Fibroblast of skin of right biceps (primary cell): ENCODE measurements at places on chromosomes 3 and 15.

GRCh38 chr15:41207687-41208448 is 22.7 kb downstream of the EXD1 start:
- peak; percentile 23 for DNase-seq

- no peak for DNase-seq
Measured at GRCh38 chr15:42409011-42409410, 49.7 kb downstream of the CAPN3 start.

DNA sequence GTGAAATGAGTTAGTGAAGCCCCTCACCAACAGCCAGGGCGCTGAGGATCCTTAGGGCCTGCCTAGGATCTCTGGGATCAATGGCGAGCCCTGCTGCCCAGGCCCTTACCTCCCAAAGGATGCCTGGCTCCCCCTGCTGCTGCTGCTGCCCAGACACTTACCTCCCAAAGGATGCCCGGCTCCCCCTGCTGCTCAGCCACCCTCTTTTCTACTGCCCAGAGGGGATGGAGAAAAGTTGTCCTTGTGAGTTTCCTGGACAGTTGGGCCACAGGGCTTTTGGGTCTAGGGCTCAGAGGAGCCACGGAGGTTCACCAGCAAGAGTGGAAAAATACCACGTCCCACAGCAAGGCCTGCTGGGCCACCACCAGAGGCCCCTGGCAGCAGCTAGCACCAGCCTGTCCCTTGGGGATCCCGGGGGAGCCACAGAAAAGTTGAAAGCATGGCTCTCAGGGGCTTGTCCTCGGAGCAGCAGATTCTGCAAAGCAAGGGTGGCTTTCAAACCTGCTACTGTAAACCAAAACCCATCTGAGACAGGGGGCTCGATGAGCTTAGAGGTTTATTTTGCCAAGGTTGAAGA is 59.4 kb downstream of the SLC6A6 start:
- peak; percentile 67 for DNase-seq

DNA sequence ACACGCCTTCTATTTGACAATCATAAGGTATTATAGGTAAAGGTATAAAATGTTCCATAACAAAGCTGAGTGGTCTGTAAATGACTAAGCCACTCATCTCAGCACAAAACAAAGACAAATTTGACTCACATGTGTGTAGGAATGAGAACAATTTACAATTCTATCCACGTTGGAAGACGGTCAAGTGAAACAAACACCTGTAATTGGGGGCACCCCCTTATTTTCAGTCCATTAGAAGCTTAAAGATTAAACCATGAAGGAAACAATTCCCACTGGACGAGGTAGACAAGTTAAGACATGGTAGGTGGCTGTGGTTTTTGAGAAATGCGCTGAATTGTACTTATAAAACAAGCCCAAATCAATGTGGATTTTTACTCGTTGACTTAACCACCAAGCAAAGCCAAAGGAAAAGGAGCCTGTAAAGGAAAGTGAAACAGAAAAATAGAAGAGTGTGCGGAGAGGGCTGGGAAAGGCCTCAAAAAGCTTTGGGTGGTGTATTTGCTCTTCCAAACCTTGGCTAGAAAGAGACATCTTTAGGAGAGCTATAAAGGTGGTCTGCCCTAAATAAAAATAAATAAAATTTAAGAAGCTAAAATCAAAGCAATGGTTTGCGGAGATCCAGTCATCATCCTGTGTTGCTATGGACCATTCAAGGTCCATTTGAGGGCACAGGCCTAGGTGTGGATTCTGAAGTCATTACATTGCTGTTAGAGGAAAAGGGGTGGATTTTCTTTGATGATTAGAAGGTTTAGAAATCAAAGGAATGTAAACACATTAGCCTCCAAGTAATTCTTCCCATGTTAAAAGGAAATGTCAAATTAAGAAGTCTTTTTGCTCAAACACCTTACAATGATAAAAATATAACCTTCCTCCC is 135.0 kb downstream of the TFG start:
- no peak for DNase-seq

DNA sequence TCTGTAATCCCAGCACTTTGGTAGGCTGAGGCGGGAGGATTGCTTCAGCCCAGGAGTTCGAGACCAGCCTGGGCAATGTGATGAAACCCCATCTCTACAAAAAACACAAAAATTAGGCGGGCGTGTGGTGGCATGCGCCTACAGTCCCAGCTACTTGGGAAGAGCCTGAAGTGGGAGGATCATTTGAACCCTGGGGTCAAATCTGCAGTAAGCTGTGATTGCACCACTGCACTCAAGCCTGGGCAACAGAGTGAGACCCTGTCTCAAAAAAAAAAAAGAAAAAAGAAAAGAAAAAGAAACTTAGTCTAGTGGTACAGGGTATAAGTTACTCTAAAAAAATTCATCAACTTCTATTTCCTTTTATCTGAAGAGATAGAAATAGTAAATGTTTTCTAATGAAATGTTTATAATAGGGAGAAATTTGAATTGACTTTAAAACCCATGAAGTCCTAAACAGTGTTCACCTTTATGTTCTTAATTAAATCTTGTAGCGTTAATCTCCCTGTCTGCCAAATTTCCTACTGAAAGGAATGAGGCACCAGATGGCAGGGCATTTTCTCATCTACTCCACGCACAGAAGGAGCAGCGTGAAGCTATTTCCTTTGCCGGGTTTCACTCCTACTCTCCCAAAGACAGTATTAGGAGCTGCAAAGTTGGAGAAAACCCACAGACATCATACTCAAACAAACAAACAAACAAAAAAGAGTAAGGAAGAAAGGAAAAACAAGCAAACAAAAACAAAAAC is 1.9 kb downstream of the PCLAF start:
- DNase-seq, result peak; percentile 11

- DNase-seq, result peak; percentile 68
Measured at GRCh38 chr3:38354588-38355330, 8.2 kb downstream of the XYLB start.

GRCh38 chr3:127090218-127091160 is 102.4 kb upstream of the PRR23E start:
- DNase-seq, result no peak

GRCh38 chr15:58597943-58598828 is 151.3 kb downstream of the ADAM10 start:
- DNase-seq, result no peak

GRCh38 chr15:76321171-76321570 is 9.9 kb upstream of the ETFA start:
- no peak for DNase-seq

DNA sequence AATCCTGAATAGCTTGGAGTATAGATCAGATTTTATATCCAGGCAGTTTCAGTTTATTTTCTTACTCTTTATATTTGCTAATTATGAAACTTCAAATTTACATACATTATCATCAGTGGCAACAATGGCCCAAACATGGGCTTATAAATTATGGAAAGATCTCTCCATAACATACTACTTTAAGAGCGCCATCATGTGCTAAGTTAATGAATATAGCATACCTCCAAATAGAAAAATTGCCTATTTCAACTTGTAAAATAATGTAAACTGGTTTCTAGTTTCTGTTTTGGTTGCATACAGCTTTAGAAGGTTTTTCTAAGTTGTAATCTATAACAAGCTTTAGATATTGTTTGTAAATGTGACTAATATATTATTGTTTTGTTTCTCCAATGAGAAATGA is 531.3 kb upstream of the UBE2E2 start:
- DNase-seq, result no peak

DNA sequence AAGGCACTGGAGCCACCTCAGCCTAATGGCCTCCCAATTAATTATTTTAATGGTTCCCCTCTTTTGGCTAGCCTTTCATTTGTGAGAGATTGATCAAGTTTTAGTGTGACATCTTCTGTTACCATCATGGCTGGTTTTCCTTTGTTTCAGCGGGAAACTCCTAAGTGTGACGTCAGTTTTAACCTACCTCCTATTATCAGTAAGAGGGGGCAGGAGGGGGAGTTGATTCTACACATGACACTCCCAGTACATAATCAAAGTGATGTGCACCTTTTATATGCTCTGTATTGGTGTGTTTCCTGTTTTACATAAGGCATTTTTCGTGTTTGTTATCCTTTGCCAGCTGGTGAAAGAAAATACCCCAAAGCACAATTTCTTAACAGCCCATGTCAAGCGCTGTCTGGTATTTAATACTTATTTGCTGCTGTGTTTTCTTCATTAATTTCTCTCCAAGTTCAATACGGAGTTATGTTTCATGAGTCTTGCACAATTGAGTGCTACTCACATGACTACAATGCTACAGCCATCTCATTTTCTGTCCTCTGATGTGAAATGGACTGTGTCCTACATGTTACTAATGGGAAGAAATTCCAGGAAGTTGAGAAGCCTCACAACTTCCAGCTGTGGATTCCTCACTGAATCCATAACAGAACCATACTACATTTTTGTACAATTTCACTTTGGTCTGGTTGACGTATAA is 52.2 kb upstream of the POLR2M start:
- peak; percentile 75 for DNase-seq

- no peak for DNase-seq
Measured at GRCh38 chr3:138600100-138600745, 6.2 kb upstream of the CEP70 start.

DNA sequence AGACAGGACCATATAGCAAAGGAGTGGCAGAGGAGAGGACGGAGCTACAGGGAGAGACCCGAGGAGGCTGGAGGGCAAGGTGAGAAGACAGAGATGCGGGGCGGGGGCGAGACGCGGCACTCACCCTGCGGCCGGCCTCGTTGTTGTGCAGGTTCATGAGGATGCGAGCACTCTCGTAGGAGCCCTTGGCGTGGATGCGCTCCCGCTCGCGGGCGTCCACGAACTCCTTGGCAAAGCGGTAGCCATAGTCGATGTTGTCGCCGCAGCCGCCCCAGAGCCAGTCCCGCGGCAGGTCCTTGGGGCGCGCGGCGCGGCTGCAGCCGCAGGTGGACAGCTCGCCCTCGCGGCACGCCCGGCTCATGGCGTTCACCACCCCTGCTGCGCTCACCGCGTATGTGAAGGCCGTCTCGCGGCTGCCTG is 12.9 kb downstream of the WNT5A start:
- DNase-seq, result no peak

DNA sequence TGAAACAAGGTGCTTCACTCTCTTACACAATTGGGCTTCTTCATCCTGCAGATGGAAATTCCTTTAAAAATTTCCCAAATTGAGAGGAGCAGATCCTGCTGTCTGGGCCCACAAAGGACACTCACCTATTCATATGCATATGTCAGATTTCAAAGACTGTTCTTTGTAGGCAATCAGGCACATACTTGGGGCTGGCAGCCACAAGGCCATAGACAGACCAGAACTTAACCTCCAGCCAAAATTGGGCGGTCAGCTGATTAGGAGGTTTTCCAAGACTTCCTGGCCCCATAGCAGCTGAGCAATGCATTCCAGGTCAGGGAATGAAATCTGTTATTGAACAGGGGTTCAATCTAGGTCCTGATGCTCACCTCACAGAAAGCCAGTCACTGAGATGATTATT is 15.0 kb upstream of the HPS3 start:
- DNase-seq, result no peak

DNA sequence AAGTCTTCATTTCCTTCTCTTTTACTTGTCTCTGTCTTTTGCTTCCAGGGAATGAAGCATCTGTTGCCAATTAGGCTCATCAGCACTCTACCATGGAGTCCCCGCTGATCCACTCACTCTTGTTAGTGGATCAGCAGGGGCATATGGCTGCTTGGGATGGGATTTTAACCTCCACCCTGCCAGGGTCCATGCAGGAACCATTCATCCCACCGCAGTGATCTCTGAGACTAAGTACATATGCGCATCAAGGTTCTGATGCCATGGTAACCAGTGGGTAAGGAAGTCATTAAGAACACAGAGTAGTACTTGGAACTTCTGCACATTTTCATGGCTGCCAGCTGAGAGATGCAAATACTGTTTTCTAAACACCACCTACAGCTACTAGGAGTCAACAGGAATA is 374.0 kb upstream of the ALCAM start:
- DNase-seq, result peak; percentile 5

DNA sequence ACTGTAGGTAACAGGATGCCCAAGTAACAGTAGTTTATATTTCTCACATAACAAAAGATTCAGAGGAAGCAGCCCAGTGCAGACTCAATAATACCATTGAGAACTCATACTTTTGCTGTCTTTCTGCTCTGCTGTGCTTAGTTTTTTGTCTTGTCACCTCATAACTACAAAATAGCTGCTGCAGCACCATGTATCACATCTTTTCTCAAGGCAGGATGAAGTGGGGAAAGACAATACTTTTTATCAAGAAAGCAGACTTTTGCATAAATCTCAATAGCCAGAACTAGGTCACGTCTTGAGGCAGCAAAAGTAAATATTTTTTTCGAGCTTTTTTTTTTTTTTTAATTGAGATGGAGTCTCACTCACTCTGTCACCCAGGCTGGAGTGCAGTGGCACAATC is 39.6 kb upstream of the SYN2 start:
- DNase-seq, result no peak

DNA sequence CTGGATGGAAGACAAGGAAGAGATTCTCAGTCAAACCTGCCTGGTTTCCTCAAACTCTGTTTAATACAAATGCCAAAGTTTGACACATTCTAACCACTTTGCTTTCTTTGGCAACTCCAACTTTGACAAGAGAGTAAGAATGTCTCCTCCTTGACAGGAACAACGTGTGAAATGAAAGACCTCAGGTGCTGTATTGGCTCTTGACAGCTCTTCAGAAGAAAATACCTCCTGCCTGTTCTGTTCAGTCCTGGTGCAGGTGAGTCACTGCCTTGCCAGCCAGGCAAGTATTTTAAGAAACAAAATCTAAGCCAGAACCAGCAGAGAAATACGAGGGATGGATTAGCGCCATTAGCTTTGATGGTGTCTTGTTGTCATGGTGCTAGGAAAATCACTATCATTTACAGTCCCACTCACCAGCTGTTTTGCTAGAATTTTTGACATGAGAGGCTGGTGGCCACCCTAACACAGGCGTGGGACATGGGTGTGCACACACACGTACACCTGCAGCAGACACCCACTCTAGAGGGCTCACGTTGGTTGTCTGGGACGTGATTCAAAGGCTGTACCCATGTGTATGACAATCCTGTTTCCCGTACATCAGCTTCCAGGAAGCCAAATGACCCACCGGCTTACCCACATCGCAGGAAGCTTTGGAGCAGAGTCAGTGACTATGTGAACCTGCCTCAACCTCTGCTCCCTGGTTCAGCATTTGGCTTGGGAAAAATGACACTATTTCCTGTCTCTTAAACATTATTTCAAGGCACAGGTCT is 60.4 kb downstream of the CCNL1 start:
- no peak for DNase-seq

DNA sequence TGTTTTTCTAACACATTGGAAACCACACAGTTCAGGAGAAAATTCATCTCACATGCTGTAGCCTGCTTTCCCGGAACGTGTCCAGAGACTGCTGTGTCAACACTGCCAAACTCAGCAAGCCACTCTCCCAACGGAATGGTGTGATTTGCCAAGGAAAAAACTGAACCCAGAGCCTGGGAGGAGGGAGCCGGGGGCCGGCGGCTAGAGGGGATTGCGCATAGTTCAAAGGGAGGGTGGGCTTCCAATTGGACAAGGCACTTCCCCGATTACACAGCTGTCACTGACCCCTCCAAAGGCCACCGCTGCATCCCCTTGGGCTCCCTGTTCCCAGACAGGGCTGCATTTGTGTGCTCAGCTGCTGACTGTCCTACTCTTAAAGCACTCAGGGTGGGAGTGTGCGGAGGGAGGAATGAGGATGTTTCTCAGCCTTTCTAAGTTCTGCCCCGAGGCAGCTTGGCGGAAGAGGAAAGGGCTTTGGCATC is 256.2 kb downstream of the ZNF621 start:
- no peak for DNase-seq

- peak; percentile 32 for DNase-seq
Measured at GRCh38 chr3:128226795-128227395, 73.6 kb downstream of the EEFSEC start.

GRCh38 chr15:100686021-100686724 is 83.8 kb downstream of the ASB7 start:
- DNase-seq, result peak; percentile 60

- DNase-seq, result no peak
Measured at GRCh38 chr3:175598740-175599139, 739.6 kb downstream of the NAALADL2 start.
